ENCODE measurements at places on chromosomes 4 and X. TPM values are rescaled to one million over a fixed set of nuclear protein-coding genes. Genes with fewer than 3 reads are reported as not detected.

The GC gene
- total RNA-seq: not detected

The DCAF4L1 gene
- total RNA-seq: 0.75 TPM

The CFAP299 gene
- not detected for total RNA-seq

The RWDD4 gene
- 31.8 TPM for total RNA-seq

The TMSB15A gene
- not detected for total RNA-seq

The PRPS2 gene
- total RNA-seq: 1.9 TPM

The KLB gene
- not detected for total RNA-seq

The PFKFB1 gene
- 21.8 TPM for total RNA-seq

The STAP1 gene
- not detected for total RNA-seq

The SYTL4 gene
- total RNA-seq: 2.1 TPM

The JAKMIP1 gene
- not detected for total RNA-seq

The CT45A3 gene
- not detected for total RNA-seq

The ART3 gene
- 218 TPM for total RNA-seq

The ERVMER34-1 gene
- total RNA-seq: not detected

The CT45A1 gene
- not detected for total RNA-seq

The SLITRK4 gene
- 14.5 TPM for total RNA-seq

The RADX gene
- total RNA-seq: 1.6 TPM

The FAM184B gene
- 0.38 TPM for total RNA-seq

The KLHL4 gene
- 1.1 TPM for total RNA-seq

The ATOH1 gene
- not detected for total RNA-seq

The TLR10 gene
- total RNA-seq: not detected

The TLR2 gene
- 2.8 TPM for total RNA-seq

The PABPC5 gene
- total RNA-seq: 0.27 TPM

The FAM53A gene
- 1.9 TPM for total RNA-seq

The USP11 gene
- total RNA-seq: 50.7 TPM

The PLP2 gene
- 17.8 TPM for total RNA-seq

The TBC1D14 gene
- total RNA-seq: 45.5 TPM

The P2RY8 gene
- total RNA-seq: 1.6 TPM

The WDR19 gene
- 3.9 TPM for total RNA-seq
